IPS-NIHi11 (cell line): ENCODE measurements at places on chromosomes 7 and 10.

- no peak for DNase-seq
Measured at GRCh38 chr7:78514634-78515033, 716.1 kb downstream of the PHTF2 start.

GRCh38 chr10:12055732-12056131, 13.0 kb upstream of the DHTKD1 start:
- no peak for DNase-seq

- no peak for DNase-seq
Measured at GRCh38 chr10:131972474-131973071, 9.2 kb downstream of the BNIP3 start.

- no peak for DNase-seq
Measured at GRCh38 chr7:106640368-106641141, 20.4 kb downstream of the CCDC71L start.

GRCh38 chr10:86718556-86718955, 37.9 kb upstream of the BMPR1A start:
- DNase-seq, result no peak
